ENCODE measurements at places on chromosomes 2 and 18.

- no peak for DNase-seq
Observed at GRCh38 chr2:24077879-24078278, 1.8 kb upstream of the SF3B6 start.

DNA sequence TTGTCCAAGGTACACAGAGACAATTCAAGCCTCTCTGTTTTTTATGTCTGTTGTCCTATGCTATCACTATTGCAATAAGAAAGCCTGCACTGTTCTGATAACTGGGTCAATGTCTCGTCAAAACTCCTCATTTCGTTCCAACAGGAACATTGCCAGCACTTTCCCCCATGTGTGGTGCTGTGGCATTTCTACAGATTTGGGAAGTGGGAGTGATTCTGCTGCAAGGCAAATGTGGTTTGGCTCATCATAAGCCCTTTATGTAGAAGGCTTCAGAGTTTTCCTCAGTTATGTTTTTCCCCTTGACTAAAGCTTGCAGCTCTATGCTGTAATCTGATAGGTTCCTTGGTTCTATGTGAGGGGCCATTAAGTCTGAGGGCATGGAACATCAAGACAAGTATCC is 324.1 kb upstream of the TCF4 start:
- no peak for DNase-seq

DNA sequence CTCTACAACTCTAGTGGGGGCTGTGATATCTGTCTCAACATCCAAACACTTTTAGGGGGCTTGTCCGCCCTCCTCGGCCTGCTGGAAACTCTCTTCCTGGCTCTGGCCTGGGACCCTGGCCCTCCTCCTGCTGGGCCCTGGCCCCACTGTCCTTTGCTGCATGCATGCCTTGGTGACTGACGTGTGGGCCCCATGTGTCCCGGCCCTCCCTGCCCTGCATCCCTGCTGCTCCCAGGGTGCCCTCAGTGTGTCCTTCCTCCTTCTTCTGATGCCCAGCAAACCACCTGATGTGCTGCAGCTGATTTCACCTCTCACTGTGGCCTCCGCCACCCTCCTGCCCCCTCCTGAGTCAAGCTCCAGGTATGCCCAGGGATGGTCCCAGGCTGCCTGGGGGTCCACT is 101.7 kb downstream of the SEPTIN10 start:
- no peak for DNase-seq

DNA sequence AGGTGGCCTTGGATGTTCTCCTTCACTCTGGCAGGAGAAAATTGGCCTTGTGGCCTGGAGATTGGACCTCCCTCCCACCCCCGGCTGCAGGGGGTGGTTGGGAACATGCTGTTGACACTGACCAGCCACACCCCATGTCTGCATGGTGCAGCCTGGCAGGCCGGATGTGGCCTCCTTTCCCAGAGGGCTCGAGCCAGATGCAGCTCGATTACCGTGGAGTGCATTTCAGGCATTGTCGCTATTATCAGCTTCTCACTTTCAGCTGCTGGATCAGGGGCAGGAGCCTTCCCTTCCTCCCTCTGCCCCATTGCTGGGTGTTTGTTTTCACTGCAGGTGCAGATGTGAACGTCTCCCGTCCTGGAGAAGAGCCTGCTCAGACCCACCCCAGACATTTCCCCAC is 211.0 kb upstream of the SIX2 start:
- no peak for DNase-seq

DNA sequence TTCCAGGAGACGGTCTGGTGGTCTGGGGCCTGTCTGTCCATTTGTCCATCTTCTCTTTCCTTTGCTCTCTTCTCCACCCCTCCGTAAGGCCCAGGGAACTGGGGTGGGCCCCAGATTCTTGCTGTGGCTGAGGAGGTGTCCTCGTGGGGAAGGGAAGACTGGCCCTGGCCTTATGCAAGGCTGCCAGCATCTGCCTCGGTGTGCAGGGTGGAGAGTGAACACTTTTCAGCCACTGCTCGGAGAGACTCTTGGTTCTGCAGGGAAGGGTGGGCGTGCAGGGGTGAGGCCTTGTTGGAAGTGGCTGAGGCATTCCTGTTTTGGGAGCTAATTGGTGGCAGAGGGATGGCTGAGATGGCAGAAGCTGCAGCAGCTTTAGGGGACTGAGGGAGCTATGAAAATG is 23.0 kb downstream of the EMX1 start:
- DNase-seq, result no peak

DNA sequence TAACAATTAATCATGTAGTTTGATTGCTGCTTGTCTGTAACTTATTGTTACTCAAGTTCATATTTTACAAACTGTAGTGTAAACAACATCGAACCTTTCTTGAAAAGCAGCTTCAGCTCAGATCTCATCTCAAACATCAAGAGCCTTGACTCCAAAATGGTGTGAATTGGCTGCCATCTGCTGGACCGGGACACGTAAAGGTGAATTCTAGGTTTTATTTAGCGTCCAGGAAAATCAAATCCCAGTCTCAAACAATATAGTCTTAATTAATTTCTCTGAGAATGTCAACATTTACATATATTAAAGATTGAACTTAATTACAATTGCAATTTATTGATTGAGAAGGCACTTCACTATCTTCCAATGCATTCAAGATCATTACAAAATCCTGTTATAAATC is 453.0 kb downstream of the GALR1 start:
- peak; percentile 5 for DNase-seq

GRCh38 chr2:127508631-127509034 is 17.7 kb downstream of the IWS1 start:
- DNase-seq, result peak; percentile 72

DNA sequence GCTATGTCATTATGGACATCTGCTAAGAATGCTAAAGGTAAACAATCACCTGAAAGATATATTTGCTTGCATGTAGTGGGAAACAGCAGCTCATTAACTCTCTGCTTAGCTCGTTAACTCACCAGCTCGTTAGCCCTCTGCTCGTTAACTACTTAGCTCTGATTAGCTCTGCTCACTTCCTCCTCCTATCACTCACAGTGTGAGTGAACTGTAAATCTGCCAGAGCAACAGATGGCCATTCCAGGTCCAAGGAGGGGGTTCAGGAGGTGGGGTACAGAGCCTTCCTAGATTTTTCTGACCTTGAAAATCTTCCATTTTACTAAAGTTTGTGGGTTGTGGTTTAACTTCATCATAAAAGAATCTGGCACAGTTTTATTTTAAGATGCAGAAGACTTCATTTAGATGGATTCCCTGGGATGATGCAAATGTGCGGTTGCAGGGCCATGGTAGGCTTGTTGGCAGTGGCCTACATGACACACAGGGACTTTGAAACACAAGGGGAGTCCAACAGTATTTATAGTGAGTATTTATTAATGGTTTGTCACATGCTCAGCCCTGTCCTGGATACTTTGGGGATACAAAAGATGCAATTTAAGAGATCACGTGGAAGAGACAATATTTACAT is 1633.7 kb upstream of the CELF4 start:
- no peak for DNase-seq

- peak; percentile 89 for DNase-seq
Observed at GRCh38 chr18:12308386-12309100, 502 bp downstream of the TUBB6 start.

DNA sequence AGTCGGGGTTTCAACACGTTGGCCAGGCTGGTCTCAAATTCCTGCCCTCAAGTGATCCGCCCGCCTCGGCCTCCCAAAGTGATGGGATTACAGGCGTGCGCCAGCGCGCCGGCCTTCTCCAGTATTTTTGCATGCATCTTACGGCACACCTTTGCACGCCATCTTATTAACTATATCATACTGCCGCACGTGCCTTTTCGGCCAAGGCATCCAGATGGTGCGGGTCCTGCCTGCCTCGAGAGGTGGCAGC is 765 bp upstream of the ING5 start:
- DNase-seq, result no peak

DNA sequence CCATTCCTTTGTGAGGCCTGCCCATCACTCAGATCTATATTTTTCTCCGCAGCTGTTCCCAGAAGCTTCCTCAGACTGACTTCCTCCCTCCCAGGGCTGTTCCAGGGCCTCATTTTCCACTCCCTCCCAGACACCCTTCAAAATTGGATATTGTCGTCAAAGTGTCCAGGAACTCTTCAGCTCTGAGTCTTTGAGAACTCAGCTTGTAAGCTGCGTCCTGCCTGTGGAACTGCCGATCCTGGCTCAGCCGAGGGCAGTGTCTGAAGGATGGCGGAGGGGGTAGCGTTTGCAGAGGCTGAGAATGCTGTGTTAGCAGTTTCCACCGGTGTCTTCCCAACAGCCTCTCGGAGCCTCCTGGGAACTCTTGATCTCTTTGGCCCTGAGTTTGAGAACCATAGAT is 27.1 kb downstream of the NCK2 start:
- peak; percentile 26 for DNase-seq

DNA sequence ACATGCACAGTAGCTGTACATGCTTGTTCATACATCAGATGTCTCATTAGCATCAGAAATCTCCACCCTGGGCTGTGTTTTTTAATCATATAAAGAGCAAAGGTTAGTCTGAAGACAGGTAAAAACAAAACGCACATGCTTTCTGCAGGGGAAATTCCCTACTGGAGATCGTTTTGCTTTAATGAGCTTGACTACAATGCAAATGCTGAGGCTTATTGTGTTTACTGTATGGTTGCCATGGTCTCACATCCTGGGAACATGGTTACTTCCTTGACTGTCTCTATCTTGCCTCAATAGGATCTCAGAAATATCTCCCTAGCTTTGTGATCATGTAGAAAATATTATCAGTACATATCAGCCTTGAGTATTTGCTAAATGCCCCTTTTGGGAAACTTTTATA is 336.5 kb upstream of the TFPI start:
- DNase-seq, result peak; percentile 7

- DNase-seq, result no peak
Observed at GRCh38 chr2:140695155-140695554, 1435.7 kb downstream of the LRP1B start.

GRCh38 chr2:145119225-145119624 is 599.3 kb upstream of the ZEB2 start:
- DNase-seq, result no peak

DNA sequence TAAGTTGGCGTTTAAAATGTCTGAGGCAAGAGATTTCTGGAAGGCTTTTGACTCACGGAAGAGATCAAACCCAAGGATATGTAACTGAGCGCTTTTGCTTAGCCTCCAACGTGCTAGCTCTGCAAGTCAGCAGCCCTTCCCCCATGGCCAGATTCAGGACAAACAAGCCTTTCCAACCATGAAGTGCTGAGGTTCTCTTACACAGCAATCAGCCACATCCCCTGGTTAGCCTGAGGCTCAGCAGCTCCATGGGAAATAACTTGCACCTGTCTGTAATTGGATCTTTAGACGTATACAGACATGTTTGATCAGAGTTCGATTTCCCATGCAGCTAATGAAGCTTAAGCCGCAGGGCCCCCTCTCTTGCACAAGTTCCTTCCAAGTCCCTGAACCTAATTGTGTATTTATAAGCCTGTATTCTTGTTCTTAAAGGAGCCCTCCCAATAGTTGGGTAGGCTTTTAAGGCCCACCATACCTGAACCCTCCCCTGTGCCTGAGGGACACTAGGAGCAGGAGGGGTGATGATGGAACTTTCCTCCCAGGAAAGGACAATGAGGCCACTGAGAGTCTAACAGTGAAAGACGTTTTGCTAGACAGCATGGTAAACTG is 2.1 kb upstream of the TMEM131 start:
- no peak for DNase-seq

GRCh38 chr2:30763151-30763660 is 44.0 kb downstream of the CAPN13 start:
- DNase-seq, result no peak

DNA sequence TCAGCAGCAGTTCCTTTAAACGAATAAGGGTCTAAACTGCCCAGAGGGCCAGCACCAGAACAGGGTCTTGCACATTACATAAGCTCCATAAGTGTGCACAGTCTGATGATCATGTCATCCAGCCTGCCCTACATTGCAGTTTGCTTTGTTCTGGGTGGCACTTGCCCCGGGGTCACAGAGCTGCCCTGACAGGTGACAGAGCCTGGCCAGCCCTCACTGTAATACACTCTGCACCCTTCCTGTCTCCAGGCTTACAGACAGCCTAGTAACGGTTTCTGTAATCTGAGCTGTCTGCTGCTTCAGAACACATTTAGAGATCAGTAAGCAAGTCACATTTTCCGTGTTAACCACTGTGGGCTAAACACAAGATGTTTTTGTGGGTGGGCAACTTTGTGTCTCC is 213.3 kb downstream of the FAM210A start:
- no peak for DNase-seq

GRCh38 chr2:122927197-122927596 is 1097.9 kb upstream of the CNTNAP5 start:
- no peak for DNase-seq

- DNase-seq, result peak; percentile 59
Observed at GRCh38 chr2:240452462-240453256, 17.2 kb downstream of the GPC1 start.

GRCh38 chr2:121856360-121856759 is 100.9 kb downstream of the TSN start:
- no peak for DNase-seq

GRCh38 chr18:2002151-2002550 is 569.2 kb downstream of the METTL4 start:
- no peak for DNase-seq

GRCh38 chr18:42545825-42546224 is 569.7 kb downstream of the RIT2 start:
- no peak for DNase-seq

DNA sequence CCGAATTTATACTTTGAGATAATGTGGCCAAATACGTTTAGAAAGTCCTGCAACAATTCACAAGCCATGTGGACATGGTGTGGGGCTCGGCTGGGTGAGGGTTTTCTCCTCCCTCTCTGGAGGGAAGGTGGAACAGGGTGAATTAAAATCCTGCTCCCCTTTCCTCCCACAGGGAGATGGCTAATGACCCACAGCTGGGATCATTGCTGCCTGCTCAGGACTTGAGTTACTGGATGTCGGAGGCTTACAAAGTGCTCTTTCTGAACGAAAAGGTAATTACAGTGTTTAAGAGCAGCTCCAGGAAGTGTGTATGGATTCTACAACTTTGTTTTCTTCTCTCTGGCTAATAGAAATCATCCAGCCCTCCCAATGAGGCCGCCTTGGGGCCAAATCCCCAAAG is 97.9 kb upstream of the ALKAL2 start:
- DNase-seq, result no peak

DNA sequence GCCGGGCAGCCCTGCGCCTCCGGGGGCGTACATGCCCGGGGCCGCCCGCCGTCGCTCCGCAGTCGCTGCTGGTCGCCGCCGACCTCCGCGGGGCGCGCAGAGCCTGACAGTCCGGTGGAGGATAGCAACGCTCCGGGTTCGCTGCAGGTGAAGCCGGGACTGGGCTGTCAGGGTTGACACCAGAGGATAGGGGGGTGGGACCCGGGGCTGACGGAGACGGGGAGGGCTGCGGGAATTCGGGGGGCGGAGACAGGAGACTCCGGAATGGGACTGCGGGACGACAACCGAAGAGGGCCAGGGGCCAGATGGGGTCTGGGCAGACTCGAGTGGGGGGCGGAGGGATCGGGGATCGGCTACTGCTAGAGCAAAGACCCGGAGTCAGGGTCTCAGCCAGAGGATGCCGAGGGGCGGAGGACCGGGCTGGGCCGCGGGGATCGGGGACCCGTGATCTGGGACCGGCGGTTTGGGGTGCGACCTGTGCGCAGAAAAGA is 403 bp downstream of the TMEM127 start:
- DNase-seq, result peak; percentile 45

GRCh38 chr2:231683292-231684235 is 24.8 kb upstream of the PTMA start:
- no peak for DNase-seq

Data from lung microvascular endothelial cell (primary cell).